Myocyte (in vitro differentiated cells): ENCODE measurements at places on chromosomes 12 and 14. TPM values are rescaled to one million over a fixed set of nuclear protein-coding genes. Genes with fewer than 3 reads are reported as not detected.

GRCh38 chr14:94844593-94845152 lies 74.8 kb upstream of the GSC start:
- DNase-seq, result no peak

DNA sequence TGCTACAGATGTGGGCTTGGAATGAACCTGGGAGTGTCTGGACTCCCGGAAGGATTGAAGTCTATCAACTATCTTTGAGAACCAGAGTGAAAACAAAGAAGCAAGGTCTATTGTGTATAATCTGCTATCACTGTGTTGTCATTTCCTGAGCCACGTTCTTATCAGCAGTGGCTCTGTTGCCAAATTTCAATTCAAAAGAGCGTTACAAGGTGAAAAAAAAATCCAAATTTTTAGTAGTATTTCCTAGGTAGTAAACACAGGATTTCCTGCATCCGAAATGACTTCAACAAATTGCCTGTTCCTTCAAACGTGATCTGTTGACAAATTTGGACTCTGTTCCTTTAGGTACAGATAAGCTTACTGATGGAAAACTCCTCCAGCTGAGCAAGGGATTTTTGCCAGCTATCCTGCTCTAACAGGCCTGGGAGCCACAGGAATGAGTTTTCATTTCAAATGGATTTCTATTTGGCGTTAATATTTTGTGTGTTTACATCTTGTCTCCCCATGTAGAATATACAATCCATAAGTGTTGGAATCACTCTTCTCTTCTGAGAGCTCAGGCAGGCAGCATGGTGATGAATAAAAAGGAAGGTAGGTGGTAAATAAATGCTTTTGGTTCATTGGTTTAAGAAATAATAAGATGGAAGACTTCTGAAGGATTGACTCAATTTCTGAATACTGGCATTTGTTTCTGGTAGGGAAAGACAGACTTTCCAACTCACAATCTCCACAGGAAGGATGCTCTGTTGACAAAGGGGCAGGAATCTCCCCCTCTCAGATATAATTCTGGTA lies 58.5 kb downstream of the GPR135 start:
- no peak for DNase-seq

The LTB4R2 gene
- total RNA-seq, result 2.7 and 3.2 TPM in 2 replicates

The KCNK10 gene
- not detected in 2 replicates for total RNA-seq

- peak; percentile 71 for DNase-seq
Observed at GRCh38 chr12:48183091-48183875, at the start of gene CCDC184. CCDC184 (plus strand) TSS chr12:48183644; CDS start chr12:48184123, 479 bp downstream.

The SYNDIG1L gene
- 0.24 TPM in 1 of 2 replicates, not detected in the other for total RNA-seq

The MANSC1 gene
- total RNA-seq, result 0.10 and 0.21 TPM in 2 replicates

DNA sequence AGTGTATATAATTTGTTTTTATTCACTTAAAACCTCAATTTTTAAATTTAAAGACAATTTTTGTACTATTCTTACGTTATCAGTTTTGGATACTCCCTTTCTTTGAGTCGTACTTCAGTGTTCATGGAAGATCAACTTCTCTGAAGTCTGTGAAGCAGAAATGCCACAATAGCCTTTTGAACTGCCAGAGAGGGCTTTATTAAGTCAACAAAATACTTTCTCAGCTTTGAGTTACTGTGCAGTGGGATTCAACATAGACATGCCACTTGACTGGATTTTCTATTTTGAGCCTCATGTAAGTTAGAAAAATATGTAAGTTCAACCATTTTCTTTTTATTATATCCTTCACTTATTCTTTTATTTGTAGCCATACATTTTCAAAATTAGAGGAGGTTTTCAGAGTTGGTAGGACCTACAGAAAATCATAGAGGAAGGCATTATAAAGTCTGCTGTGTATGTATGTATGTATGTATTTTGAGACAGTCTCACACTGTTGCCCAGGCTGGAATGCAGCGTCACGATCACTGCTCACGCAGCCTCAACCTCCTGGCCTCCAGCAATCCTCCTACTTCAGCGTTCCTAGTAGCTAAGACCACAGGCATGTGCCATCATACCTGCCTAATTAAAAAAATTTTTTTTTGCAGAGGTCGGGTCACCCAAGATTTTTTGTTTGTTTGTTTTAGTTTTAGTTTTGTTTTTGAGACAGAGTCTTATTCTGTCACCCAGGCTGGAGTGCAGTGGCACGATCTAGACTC lies 31.3 kb upstream of the BCAT1 start:
- DNase-seq, result no peak

The LRTM2 gene
- 0.11 TPM in 1 of 2 replicates, not detected in the other for total RNA-seq

GRCh38 chr14:35829449-35829848 lies 3.3 kb downstream of the BRMS1L start:
- DNase-seq, result peak; percentile 15

DNA sequence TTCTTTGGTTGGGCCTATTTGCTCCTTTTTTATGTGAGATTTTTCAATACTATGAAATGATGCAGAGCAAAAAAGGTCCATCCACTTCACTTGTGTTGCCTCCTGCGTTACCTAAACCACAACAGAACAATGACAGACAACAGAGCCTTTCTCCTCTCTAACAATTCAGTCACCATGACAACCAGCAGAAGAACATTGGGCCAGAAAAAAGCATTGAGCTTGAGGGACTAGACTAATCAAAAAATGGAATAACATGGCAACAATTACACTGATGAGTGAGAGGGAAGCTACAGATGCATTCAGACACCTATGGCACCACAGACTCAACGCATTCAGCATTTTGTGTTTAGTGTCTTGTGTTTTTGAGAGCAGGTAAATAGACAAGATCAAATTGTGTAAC lies 44.6 kb upstream of the PTCSC3 start:
- DNase-seq, result no peak

The KRT71 gene
- total RNA-seq, result not detected in 2 replicates

- peak; percentile 6 for DNase-seq
Observed at GRCh38 chr12:25759752-25760151, 198.7 kb upstream of the RASSF8 start.

GRCh38 chr14:64786296-64787149 lies 82.3 kb downstream of the PLEKHG3 start:
- peak; percentile 24 for DNase-seq

DNA sequence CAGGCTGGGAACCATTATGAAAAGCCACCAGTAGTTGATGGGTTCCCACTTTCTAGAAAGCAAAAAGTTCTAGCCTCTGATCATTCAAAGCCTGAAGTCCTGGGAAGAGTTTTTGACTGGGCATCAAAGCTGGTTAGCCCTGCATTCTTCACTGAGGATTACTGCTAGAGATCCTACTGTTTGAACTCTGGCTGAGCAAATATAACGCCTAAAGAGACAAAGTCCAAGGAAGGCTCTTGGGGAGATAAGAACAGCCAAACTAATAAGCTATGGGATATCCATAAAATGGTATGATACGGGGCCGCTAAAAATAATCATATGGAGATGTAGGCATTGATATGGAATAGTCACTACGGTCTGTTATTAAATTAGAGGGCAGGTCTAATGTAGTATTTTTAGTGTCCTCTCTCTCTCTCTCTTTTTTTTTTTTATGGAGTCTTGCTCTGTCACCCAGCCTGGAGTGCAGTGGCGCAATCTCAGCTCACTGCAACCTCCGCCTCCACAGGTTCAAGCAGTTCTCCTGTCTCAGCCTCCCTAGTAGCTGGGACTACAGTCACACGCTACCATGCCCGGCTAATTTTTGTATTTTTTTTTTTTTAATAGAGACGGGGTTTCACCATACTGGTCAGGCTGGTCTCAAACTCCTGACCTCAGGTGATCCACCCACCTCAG lies 35.5 kb downstream of the PLXNC1 start:
- DNase-seq, result no peak

The CD163L1 gene
- total RNA-seq, result 5.7 and 11.2 TPM in 2 replicates

The TCL1A gene
- total RNA-seq, result not detected in 2 replicates

The TPPP2 gene
- total RNA-seq, result not detected in 2 replicates

- peak; percentile 83 for DNase-seq
Observed at GRCh38 chr14:58280954-58281787, 17.2 kb upstream of the ARID4A start.

DNA sequence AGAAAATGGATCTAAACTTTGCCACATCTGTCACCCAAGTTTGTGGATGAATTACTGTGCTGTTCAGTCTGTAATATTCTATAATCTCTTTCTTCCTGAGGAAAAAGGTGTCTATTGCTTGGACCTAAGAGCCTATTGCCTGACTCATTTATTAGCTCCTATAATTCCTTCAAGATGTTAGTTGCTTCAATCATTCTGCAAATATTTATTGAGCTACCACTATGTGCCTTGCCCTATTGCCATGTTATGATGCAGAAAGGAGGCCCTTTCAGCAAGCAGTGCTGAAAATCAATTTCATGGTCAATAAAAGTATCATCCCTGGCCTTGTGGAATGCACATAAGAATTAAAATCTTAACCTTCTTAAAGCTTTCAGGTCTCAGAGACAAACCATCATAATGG lies 113.6 kb downstream of the CCER1 start:
- DNase-seq, result no peak

- DNase-seq, result no peak
Observed at GRCh38 chr12:91579516-91580263, 397.1 kb upstream of the DCN start.

The P3H3 gene
- 21.4 and 25.6 TPM in 2 replicates for total RNA-seq

DNA sequence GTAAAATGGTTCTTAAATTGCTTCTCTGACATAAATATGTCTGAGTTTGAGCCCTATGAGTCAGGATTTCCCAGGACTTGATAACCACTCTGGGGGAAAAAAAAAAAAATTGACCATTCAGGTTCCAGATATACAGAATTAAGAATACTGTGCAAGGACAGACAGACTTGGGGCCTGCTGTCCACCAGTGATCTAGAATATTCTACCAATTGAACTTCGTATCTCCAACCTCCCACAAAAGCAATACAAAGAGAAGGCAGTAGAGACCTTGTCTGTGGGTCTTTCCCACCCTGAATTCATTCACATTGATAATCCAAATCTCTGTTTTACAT lies 4.1 kb downstream of the SINHCAF start:
- DNase-seq, result no peak

The LRRC10 gene
- total RNA-seq, result not detected in 2 replicates

The TAS2R7 gene
- total RNA-seq, result not detected in 2 replicates
